MV-4-11 (cell line): ENCODE measurements at places on chromosomes 11 and 22.

DNA sequence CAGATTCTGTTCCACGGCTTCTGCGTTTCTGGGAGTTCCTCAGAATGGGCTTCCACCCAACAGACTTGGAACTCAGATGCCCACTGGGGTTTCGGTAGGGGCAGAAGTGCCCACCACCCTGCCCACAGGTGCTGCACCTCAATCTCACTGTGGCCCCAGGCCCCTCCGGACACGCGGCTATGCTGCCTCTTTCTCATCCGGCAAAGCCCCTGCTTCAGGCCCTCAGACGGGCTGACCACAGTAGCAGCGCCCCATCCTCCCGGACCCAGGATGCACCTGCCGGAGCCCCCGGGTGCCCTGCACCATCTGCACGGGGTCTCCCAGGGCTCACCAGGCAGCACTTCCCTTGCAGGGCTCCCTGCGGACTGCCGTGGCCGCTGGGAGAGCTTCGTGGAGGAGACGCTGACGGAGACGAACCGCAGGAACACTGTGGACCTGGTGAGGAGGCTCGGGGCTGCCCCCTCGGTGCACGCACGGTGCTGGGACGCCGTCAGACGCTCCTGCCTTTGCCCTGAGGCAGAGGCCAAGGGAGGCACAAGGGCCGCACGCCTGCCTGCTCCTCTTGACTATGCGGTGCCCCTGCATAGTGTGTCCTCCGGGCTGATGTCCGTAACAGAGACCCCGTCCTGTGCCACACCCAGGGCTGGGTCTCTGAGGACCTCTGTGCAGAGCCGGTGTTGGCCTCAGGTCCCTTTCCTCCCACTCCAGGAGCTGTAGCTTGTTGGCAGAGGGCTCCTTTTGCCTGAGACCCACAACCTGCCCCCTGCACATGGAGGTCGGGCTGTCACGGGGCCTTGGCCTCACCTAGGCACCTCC is 38.6 kb downstream of the SBF1 start:
- no peak for DNase-seq

DNA sequence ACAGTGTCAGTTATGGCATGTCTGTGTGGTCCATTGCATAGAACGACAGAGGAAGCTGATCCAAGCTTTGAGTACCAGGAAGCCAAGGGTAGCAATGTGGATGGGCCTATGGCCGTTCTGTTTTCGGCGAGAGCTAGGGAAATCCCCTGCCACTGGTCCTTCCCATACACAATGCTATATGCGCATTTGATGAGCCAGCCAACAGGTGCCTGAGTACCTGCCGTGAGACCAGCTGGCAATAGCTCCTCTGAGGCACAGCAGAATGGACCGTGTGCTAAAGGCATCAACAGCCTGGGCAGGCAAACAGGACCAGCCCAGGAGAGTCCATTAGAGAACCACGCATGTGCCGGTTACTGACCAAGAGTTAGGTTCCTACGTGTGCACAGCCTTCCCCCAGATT is 753.0 kb downstream of the NTM start:
- no peak for DNase-seq

GRCh38 chr11:116910847-116911246 is 73.4 kb upstream of the APOA1 start:
- DNase-seq, result no peak

DNA sequence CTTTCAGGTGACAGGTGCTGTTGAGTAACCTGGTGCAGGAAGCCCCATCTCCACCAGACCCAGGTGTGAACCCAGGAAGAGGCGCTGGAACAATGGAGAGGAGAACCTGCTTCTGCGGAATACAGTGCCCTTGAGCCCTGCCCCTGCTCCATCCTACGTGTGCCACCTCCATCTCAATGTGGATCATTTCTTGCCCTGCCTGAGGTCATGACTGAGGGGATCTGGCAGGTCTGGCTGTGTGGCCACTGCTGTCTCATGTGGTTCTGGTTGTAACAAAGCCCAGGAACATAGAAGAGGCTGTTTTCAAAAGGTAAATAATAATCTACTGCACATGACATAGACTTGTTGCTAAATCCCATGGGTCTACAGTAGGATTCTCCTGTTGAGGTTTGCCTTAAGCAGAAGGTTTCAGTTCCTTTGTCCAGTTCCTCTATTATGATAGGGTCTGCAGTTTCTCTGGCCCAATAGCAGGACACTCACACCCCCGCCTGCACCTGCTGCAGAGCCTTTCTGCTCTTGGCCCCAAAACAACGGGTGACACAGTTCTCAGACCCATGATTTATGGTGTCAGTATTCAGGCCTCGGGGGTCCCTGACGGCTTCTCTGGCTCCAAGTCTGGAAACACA is 113.5 kb upstream of the IGLL5 start:
- peak; percentile 94 for DNase-seq

DNA sequence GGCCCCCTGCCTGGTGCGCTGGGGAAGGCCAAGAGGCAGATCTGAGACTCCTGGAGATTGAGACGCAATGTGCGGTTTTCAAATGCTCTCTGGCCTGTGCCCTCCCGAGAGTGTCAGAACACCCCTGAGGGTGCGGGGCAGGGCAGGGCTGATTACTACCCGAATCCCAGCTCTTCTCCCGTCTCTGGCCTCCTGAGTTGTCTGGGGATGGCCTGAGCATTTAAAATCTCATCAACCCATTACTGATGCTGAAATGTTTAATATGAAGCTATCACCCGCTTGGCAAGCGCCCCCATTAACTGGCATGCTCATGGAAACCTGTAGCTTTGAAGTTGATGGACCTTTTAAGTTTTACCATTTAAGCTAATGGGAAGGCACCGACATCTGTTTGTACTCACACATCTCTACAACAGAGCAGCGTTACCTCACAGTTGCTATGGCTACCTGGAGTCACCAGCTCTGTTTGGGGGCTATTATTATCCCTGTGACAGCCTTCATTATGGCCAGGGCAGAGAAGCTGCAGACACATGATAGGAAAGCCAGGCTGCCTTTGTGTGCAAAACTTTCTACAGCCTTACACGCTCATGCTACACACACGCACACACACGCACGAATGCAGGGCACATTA is 3.6 kb upstream of the MB start:
- DNase-seq, result no peak

DNA sequence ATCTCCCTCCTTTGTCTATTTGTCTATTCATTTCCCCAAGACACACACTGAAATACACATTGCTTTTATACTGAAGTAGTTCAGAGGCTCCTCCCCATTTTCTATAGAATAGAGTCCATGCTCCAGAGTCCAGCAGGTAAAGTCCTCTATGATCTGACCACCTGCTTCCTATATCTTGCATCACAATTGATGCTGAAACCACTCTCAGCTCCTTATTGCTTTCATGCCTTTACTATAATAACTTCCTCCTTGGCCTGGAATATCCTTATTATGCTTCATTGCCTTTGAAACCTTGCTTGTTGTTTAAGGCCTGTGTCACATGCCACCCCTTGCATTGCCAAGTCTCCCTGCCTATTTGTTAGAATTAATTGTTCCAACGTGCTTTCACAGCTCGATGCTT is 12.6 kb downstream of the OR6Q1 start:
- DNase-seq, result no peak

DNA sequence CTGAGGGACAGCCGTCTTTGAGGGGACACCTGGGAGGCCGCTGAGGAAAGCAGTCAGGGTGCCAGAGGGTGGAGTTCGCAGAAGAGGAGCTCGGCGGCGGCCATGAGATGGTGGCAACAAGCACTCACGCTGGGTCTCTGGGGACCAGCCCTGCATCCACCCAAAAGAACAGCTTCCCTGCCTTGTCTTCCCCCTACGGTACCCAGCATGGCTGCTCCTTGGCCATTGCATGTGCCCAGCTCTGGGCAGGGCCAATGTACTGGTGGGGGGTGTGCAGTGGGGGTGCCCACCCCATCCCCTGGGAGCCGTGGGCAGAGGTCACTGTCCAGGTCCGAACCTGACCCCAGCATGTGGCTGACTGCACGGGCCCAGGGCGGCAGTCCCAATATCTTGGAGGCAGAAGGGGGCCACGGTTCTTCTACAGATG is 42.3 kb downstream of the OSBPL5 start:
- DNase-seq, result no peak

GRCh38 chr22:17845327-17845726 is 71.1 kb upstream of the BID start:
- DNase-seq, result no peak

GRCh38 chr11:35303596-35304385 is 115.6 kb downstream of the SLC1A2 start:
- DNase-seq, result peak; percentile 83

GRCh38 chr11:95923439-95923727 is 524 bp downstream of the MTMR2 start:
- DNase-seq, result no peak

- no peak for DNase-seq
These were observed 71.8 kb downstream of the PDE2A start for GRCh38 chr11:72602250-72602904.

DNA sequence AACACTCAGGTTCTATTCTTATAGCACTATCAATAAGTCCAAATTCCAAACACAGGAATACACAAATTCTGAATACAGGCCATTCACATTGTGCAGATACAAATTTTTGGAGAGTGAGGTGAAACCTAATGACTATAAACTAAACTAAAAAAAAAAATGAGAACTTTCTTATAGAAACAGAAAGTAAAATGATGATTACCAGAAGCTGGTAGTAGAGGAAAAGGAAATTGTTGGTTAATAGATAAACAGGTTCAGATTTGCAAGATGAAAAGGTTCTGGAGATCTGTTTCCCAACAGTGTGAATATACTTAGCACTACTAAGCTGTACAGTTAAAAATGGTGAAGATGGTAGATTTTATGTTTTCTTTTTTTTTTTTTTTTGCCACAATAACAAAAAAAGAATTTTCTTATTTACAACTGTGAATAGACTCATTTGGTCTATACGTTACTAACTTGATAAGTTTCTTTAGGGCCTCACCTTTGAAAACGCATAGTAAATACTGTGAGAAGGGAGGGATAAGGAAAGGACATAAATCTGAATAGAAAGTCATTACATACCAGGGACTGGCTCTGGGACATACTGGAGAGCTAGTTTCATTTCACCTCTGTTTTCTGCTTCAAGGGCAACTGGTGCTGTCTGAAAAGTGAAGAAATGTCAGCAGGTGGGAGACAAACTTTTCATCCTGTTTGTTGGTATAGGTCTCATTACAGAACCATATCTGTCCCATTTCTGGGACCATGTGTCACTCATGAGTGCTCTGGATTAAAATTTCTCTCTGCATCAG is 14.2 kb upstream of the CCDC89 start:
- no peak for DNase-seq

- no peak for DNase-seq
These were observed 1.5 kb downstream of the CCDC90B start for GRCh38 chr11:83284501-83285150.

GRCh38 chr11:134598368-134598767 is 186.3 kb upstream of the B3GAT1 start:
- no peak for DNase-seq

DNA sequence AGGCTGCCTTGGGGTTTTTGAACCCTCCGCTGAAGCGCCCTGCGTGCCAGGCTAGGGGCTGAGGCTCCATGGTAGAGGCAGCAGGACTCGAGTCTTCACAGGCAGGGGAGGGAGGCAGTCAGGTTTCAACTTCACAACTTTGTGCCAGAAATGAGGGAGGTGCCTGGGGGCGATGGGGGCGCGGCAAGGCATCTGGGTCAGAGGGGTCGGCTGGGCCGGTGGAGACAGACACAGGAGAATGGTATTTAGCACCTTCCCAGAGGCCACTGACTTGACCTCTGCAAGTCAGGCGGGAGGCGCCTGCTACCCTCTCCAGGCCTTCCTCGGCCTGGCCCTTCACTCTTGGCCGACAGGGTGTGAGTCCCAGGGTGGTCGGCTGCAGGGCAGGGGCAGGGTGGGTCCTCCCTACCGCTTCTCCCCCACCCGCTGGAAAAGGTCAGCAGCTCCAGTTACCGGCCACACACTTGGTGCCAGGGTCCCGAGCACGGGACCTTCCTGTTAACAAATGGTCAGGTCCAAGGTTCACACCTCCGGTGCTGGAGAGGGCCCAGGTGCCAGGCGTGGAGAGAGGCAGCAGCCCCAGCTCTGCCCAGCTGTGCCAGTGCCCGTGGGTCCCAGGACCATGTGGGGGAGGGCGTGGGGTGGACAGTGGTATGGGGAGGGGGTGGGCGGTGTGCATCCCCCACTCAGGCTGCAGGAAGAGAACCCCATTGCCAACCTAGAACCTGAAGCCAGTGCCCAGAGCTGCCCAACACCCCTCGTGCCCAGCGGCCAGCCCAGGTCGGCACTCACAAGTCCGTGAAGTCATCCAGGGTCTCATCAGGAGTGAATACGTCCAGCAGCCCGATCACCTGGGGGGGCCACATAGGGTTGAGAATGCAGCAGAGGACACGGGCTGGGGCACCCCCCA is 3.8 kb downstream of the MAPK12 start:
- DNase-seq, result no peak
